Inflammatory macrophage (primary cell): ENCODE measurements at places on chromosomes 4 and X.

GRCh38 chr4:26837993-26838842 is 22.4 kb upstream of the STIM2 start:
- no peak for DNase-seq

- DNase-seq = no peak
Observed at GRCh38 chr4:100806988-100807387, 289.2 kb upstream of the EMCN start.

DNA sequence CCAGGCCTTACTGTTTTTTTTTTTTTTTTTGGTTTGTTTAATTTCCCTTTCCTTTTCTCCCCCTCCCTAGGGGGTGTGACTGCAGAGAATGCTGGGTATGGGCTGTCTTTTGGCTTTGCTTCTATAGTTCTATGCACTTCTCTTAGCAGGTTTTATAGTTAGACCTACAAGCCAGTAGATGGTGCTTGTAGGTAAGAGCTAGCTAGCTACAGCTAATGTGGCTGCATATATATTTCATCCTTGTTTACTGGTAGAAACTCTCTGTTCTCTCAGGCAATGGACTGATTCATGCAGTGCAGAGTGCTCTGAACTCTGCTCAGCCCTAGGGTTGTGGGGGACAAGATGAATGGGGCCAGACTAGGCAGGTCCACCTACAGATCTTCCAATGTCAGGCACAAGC is 246.4 kb downstream of the SH2D1A start:
- DNase-seq = no peak

- DNase-seq = no peak
Observed at GRCh38 chrX:100874325-100874724, at the start of gene NOX1. Gene NOX1 (minus strand): TSS chrX:100874359. CDS start chrX:100874139, 220 bp downstream.

DNA sequence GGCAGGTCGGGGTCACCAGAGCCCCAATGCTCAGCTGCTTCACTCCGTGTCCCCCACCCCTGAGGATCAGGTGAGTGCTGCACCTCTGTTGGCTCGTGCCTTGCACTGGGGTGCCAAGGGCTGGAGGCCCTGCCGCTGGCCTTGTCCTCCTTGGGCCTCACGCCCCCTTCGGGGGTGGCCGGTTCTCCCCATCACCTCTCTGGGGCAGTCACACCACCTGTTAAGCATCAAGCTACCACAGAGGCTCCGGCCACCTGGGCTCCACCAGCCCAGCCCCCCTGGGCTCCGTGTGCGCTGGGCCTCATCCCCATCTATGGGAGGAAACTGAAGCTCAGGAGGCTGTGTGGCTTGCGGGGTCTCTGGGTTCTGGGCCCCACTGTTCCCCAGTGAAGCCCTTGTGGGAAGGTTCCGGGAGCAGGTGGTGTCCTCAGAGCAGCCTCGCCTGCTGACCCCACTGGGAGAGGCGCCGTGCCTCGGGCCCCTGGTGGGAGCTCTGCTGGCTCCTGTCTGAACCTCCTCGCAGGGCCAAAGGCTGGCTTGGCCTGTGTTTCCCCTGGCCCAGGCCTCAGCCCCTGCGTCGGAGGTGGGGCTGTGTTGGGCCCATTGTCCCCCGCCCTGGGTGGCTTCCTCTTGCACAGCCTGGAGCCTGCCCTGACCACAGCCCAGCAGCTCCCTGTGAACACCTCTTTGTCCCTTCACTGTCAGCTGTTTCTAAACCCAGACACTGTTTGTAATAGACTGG is 30.8 kb downstream of the DOK7 start:
- no peak for DNase-seq
